H7 (cell line): ENCODE measurements at places on chromosomes 7 and 10.

DNA sequence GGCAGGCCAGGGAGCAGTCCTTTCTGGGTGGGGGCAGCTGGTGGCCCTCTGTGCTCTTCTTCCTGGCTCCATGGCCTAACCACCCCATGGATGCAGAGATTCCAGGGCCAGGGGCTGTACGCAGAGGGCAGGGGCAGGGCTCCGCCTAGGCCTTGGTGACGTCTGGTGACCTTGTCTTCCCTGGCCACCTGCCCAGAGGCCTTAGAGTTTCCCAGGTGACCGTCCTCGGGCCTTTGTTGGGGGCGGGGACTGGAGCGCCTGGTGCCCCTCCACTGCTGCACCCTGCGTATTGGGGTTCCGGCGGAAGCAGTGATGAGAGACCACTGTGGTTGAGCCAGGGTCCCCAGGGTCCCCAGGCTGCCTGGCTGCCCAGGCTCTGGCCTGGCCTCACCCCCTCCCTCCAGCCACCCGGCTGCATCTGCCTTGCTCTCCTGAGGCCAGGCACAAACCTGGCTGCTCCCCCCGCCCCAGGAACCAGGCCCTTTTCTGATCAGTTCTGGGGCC is 10.3 kb downstream of the PWWP2B start:
- DNase-seq, result peak; percentile 82

DNA sequence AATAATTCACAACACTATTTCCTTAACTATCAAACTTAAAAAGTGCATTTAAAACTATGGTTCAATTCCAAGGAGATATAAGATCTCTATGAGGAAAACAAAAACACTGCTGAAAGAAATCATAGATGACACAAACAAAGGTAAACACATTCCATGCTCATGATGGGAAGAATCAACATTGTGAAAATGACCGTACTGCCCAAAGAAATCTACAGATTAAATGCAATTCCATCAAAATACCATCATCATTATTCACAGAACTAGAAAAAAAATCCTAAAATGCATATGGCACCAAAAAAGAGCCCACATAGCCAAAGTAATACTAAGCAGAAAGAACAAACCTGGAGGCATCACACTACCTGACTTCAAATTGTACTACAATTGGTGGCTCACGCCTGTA is 159.9 kb upstream of the EEPD1 start:
- no peak for DNase-seq

DNA sequence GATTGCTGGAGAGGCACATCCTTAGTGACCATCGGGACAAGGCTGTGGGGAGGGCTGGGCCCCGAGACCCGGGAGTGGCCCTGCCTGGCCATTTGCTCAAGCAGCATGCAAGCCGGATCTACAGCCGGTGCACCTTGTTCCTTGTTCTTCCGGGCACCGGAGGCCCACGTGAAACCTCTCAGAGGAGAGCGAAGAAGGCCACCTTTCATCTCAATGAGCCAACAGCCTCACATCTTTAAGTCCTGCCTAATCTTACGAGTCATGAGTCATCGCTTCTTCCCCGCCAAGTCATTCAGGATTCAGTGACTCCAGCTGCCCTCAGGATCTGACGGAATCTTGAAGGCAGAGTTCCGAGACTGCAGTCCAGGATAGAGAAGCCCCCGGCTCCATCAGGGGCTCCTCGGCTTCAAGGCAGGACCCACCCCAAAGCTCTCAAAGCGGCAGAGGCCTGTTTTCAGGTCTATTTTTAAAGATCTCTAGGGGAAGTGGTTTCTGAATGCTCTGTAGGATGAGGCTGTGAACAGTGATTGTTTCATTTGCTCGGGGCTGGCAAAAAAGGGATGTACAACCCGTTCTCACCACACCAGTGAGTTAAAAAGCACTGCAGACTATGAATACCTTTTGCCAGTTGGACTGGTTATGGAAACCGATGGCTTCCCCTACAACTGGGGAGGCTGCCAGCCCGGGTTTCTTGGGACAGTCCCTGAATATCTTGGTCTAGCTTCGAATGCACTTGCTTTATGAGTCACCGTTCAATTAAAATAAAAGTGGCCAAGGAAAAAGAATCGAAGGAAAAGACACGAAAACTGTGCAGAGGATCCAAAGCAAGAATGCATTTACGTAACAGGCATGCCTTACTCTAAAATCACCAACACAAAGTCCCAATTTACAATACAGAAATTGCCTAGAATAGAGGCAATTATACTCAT is 57.2 kb upstream of the ECHDC3 start:
- DNase-seq, result peak; percentile 61

GRCh38 chr7:128738570-128739047 is 550 bp upstream of the CALU start:
- DNase-seq, result no peak

DNA sequence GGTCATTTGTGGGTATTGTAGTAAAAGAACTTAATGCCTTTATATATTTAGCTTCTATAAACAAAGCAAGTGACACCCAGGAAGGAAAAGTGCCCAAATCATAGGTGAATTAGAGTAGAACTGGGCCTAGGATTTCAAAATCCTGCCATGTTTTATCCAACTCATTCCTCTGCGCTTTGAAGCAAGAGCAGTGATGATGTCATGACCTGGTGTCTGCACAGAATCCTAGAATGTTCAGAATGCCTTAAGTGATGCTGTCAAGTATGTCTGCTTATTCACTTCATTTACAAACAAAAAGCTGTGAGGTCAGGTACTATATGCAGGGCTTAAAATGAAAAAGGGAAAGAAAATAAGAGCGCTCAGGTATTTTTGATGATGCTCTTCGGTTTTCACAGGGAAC is 737.2 kb upstream of the ANKRD30A start:
- DNase-seq, result no peak

DNA sequence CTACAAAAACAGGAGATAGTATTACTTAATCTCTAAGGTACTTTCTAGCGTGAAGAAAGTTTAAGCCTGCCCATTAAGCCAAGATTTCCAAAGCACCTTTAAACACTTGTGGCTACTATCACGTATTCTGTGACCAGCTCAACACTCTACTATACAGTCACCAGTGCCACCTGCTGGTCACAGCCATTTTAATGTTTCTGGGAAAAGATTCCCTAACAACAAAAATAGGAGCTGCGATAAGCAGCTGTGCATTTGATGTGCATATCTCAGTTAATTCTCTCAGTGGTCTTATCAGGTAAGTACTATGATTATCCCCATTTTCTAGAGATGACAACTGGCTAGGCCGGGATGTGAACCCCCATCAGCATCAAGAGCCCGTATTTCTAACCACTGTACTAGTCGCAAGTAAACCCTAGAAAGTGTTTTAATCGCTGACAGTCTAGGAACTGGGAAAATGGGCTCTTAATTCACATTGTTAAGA is 860 bp downstream of the SEC31B start:
- peak; percentile 73 for DNase-seq

DNA sequence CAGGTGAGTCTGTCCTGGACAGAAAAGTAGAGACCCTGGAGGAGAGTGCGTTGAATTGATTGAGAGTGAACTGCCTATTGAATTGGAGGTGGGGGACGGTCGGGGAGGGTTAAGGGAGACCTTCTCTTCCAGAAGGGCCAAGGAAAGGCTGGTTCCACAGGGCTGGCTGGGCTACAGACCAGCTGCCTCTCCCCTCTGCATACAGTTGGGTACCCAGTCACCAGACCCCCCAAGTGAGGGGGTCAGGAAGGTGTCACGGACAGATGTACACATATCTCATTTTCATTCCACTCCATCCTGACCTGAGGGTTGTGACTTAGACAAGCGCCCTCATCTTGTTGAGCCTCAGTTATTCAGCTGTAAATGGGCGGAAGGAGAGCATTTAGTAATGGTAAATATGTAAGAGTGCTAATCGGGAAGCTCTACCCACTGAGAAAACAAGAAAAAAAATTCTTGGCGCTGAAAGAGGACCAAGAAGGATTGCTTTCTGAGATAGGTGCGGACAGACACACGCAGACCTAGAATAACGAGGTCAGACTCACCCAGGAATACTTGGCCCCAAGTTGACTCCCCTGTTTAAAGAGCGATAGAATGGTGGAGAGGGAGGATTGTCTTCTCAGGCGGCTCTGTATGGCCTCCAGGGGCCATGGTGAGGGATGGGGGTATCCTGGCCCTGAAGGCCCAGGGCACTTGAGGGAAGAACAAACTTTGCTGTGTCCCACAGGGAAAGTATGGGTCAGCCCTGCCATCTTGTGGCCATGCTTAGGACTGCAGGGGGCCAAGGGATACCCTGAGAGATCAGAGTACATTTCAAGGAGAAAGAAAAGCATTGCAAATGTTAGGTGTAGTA is 7.2 kb upstream of the MBL2 start:
- DNase-seq, result peak; percentile 81
